ENCODE measurements at places on chromosomes 11 and 22. TPM values are rescaled to one million over a fixed set of nuclear protein-coding genes. Genes with fewer than 3 reads are reported as not detected.

DDI1 gene
- total RNA-seq, result not detected

SCN3B gene
- total RNA-seq, result 0.86 TPM

APOA1 gene
- total RNA-seq, result 0.90 TPM

FXYD2 gene
- total RNA-seq, result 4.4 TPM

TIMP3 gene
- total RNA-seq, result 308 TPM

- no peak for DNase-seq
Observed at GRCh38 chr22:42876041-42876440, 19.0 kb upstream of the ARFGAP3 start.

DNA sequence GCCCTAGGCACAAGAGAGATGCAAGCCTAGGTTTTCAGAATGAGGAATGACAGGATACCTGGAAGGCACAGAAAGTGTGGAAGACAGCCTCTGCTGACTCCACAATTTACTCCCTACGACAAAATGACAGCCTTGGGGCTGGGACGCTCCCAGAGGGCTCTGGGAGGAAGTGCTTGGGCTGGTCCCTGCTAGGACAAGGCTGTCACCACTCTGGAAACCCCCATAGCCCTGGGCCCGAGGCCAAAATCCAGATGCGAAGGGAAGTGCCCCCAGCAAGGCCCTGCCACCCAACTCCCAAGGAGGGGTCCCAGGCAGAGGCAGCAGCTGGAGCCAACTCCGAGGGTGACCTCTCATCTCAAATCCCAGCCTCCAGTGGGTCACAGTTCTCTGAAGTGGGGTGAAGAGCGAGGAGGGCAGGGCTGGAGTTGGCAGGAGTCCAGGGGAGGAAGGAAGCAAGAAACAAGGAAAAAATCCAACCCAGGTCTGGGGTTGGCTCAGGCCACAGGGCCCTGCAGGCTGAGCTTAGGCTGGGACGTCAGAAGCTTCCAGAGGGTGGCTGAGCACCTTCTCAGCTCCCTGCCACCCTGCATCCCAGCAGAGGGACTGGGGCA, 6.3 kb upstream of the CDC42EP2 start:
- peak; percentile 71 for DNase-seq

DNA sequence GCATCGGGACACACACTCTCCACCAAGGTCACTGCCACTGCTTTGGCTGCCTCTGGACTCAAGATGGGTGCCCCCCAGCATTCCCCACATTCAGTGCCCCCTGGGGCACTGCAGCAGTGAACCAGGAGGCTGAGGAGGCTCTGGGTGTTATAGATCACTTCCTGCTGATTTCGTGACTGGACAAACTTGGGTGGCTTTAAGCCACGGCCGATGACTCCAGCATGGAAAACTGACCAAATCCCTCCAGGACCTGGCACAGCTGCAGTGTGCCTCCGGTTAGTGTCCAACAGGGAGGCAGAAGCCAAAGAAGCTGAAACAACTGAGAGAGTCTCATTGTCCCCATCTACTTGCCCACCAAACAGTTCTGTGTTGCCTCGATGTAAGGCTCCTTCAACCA, 1.2 kb upstream of the GANAB start:
- no peak for DNase-seq

DNA sequence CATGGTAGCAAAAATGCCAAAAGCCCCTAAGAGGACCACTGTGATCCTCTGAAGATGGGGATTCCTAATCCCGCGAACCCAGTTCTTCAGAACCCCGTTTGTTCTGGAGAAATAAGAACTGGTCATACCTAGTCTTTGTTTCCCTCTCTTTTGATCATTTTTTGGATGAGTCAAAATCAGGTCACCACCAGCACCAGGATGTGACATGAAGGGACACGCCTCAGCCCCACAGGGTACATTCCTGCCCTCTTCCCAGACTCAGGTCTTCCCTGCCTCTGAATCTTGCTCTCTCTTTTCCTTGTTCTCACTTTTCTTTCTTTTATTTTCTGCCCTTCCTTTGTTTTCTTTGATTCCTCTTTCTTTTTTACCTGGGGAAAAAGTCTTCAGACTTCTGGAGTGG, 14.6 kb upstream of the ANO1 start:
- DNase-seq, result no peak

DNA sequence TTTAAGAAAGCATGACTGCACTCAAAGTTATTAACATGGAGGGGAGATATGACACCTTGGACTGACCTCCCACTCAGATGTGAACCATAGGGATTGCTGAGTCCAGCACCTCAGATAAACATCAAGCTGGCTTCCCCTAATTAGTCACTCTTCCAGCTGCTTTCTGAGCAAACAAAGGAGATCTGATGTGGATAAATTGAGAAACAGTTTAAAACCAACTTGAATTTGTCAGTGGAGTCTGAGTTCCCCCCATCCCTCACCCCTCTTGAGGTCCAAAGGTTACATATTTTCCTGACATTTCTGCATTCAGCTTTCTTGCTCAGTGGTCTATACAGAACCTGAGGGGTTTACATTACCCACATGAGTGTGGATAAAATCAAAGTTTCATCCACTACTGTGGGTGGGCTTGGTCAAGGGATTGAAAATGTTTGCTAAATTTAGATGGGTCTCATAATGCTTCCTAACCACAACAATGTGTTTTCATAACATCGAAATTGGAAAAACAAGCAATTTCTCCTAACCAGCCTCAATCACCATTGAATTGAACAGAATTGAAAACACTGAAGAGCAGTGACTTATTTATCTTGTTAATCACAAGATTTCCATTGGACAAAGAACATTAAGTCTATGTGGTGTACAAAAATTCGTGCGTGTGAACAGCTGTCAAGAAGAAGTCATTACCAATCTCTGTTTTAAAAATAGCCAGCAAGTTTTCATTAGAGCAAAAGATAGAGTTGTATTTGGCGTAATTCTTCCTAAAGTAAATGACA, 292.3 kb downstream of the METTL15 start:
- DNase-seq, result no peak

IL17RA gene
- total RNA-seq, result 29.3 TPM

EXPH5 gene
- 31.7 TPM for total RNA-seq

APOA5 gene
- total RNA-seq, result not detected

GRCh38 chr11:104843150-104843836, 55.0 kb downstream of the CASP12 start:
- no peak for DNase-seq

- DNase-seq, result no peak
Observed at GRCh38 chr11:83835423-83835822, 549.3 kb upstream of the CCDC90B start.

MMP1 gene
- total RNA-seq, result 9.5 TPM

DGCR2 gene
- total RNA-seq, result 59.9 TPM

GRCh38 chr11:33182246-33182878, 21.1 kb upstream of the CSTF3 start:
- DNase-seq, result no peak

- no peak for DNase-seq
Observed at GRCh38 chr22:44537467-44537866, 39.4 kb upstream of the RTL6 start.

DNA sequence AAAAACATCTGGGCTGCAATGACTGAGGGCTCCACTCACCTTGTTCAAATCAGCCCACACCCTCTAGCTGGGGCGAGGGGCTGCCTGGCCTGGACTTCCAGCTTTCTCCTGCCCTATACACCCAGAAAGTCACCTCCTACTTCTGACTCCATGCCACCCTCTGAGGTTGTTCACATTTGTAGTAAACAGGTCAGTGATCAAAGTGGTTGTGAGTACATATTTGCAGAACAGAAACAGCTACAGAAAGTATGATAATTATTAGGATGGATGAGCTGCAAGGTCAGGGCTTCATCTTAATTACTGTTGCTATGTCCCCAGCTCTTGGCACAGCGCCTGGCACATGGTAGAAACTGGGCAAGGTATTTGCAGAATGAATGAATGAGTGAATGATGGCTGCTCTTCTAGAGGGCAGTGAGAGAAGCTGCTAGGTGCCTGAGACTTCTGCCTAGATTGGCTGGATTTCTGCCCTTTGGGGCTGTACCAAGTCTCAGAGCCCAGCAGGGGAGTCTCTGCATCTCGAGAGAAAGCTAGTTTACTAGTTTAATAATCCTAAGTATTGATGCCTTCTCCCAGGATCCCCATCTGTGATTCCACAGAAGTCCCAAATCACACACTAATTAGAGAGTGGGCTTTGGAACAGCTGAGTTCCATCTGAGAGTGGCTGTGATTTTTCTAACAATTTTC, 36.0 kb downstream of the SYT13 start:
- DNase-seq, result no peak

GRCh38 chr11:113043698-113044097, 82.5 kb downstream of the NCAM1 start:
- no peak for DNase-seq

MS4A4A gene
- total RNA-seq, result 93.6 TPM

ACRV1 gene
- not detected for total RNA-seq

GRCh38 chr11:61752117-61752924, at the start of gene MYRF:
Gene MYRF, plus strand, starts transcription at chr11:61752636. Its CDS starts 109 bp downstream, at chr11:61752745.
- peak; percentile 51 for DNase-seq

DNA sequence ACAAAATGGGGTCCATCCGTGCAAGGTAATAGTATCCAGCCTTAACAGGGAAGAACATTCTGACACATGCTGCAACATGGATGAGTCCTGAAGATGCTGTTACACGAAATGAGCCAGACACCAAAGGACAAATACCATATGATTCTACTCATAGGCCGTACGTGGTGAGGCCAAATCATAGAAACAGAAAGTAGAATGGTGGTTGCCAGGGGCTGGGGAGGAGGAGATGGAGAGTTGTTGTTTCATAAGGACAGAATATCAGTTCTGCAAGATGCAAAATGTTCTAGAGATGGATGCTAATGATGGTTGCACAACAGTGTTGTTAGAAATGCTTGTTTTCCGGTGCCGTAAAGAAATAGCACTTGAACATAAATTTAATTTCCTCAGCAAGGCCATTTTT, 2.6 kb downstream of the TBX10 start:
- DNase-seq, result no peak

- no peak for DNase-seq
Observed at GRCh38 chr11:75035911-75036565, 47.3 kb downstream of the NEU3 start.

MN1 gene
- total RNA-seq, result 5.1 TPM

- no peak for DNase-seq
Observed at GRCh38 chr22:44133901-44134571, 46.7 kb upstream of the PARVG start.

DNA sequence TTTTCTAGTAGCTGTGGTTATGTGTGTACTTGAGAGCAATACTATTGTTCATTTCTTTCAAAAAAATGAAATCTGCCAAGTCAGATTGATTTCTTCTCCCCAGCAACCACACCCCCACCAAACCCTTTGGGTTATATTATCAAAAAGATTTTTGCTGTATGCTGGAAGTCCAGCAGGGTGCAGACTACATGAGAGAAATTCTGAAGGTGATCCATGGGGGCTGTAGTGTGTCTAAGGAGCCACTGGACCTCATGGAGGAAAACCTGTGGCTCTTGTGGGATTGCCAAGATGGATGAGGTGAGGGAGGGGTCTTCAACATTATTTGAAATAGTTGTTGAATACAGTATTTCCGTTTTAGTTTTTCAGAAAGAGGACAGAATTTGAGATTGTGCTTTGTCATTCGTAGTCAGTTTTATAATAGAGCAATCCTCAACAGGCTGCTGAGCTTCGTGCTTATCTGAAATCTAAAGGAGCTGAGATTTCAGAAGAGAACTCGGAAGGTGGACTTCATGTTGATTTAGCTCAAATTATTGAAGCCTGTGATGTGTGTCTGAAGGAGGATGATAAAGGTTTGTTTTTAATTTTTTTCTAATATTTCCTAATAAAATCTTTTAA, 3.1 kb downstream of the EIF3M start:
- no peak for DNase-seq

- DNase-seq, result no peak
Observed at GRCh38 chr11:107567739-107568335, 2.3 kb upstream of the ALKBH8 start.

- no peak for DNase-seq
Observed at GRCh38 chr11:68049509-68050370, 10.9 kb downstream of the TCIRG1 start.

- DNase-seq, result no peak
Observed at GRCh38 chr11:98895936-98896335, 124.8 kb upstream of the CNTN5 start.

- DNase-seq, result peak; percentile 23
Observed at GRCh38 chr11:61914471-61915171, 2.7 kb downstream of the RAB3IL1 start.

DNA sequence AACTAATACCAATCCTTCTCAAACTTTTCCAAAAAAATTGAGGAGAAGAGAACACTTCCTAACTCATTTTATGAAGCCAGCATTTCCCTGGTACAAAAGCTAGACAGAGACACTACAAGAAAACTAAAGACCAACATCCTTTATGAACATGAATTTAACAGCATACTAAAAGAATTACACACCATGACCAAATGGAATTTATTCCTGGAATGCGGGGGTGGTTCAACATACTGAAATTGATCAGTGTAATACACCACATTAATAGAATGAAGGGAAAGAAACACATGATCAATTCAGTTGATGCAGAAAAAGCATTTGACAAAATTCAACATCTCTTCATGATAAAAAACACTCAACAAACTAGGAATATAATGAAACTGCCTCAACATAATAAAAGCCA, 148.1 kb downstream of the WNT7B start:
- DNase-seq, result no peak

DNA sequence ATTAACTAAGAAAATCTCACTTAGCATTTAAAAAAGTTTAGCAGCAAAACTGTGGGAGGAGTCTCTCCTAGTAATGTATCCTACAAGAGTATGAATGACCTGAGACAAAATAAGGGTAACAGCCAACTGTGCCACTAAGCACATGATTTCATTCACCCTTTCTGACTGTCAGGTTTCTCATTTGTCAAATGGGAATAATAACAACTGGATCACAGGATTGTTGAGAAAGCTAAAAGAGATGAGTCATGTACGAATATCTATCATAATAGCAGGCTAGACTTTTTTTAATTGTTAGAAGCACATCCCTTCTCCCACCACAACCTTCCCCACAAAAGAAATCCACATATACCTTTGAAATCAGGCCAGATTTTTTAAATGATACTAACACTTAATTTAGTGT, 39.5 kb downstream of the MTMR2 start:
- no peak for DNase-seq

CARD18 gene
- not detected for total RNA-seq

- DNase-seq, result no peak
Observed at GRCh38 chr11:42473106-42473505, 838.7 kb upstream of the API5 start.

DNA sequence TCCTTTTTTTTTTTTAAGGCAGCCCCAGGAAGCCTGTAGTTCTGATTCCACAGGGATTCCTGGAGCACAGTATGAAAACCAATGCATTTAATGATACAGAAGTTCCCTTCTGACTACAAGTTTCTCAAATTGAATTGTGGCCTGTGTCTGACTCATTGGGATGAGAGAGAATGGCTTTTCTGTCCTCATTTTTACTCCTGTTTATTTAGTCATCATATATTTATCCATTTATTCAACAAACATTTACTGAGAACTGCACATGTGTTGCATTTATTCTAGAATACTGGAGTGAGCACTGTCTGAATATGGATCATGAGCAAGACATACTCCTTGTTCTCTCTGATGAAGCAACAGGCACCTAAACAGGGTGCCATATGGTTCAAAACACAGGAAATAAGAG, 231.2 kb downstream of the NTM start:
- DNase-seq, result no peak

DNA sequence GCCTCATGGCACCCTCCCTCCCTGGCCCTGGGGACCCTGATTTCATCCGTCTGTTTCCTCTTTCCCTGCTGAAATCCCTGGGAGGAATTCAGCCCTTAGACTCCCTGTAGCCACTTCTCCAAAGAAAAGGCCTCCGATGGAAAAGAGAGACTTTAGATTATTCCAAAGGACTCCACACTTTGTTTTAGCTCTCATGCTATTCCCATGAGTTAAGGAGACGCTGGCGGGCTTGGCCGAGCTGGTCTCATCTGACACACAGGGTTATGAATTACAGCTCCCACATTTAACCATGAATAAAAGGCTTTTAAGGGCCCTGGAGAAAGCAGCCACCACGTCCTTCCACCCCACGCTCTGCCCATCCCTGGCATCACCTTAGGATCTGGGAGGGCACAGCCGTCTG, 57.0 kb downstream of the ANO1 start:
- no peak for DNase-seq
